ENCODE measurements at places on chromosomes 1 and 21.

- no peak for DNase-seq
Observed at GRCh38 chr1:45551684-45552083, 1.1 kb downstream of the AKR1A1 start.

GRCh38 chr1:161981735-161982506, 41.7 kb downstream of the OLFML2B start:
- no peak for DNase-seq

DNA sequence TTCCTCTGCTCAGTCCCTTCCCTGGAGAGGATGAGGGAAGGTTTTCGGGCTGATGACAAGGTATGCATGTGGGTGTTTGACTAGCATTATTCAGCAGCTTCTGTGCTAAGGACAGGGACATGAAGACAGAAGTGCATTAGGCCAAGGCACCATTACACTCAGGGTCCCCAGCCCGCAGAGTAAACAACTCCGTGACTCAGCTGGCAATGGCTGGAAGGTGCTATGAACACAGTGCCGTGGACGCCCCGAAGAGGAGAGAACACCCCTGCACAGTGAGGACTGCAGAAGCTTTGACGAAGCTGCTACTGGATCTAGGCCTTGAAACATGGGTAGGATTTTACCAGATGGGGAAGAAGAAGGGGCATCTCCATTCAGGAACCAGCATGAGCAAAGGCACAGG, 13.7 kb upstream of the EPS8L3 start:
- no peak for DNase-seq

DNA sequence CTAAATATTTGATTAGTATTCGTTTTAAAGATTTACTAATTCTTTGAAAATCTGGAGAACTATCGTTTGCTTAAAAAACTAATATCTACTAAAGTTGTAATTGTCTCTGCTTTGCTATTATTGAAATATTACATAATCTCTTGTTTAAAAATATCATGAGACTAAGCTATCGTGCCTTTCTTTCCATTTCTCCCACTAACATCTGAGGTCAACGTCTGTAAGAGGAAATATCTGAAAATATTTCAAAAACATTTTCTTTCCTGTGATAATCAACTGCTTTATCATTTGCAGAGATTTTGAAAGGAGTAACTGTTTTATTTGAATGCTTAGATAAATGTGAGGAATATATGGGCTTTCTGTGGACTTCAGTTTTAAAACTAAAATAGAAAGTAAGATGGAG, 694.1 kb downstream of the USP25 start:
- DNase-seq, result no peak

GRCh38 chr1:6695868-6696267, 5.7 kb downstream of the DNAJC11 start:
- no peak for DNase-seq

GRCh38 chr1:226778657-226779058, 39.6 kb upstream of the ITPKB start:
- DNase-seq, result no peak

Data from CD4-positive, alpha-beta T cell treated with Interleukin-17A for 1 hour (primary cell).